PC-9 (cell line): ENCODE measurements at places on chromosomes 1 and 21. TPM values are rescaled to one million over a fixed set of nuclear protein-coding genes. Genes with fewer than 3 reads are reported as not detected.

DNA sequence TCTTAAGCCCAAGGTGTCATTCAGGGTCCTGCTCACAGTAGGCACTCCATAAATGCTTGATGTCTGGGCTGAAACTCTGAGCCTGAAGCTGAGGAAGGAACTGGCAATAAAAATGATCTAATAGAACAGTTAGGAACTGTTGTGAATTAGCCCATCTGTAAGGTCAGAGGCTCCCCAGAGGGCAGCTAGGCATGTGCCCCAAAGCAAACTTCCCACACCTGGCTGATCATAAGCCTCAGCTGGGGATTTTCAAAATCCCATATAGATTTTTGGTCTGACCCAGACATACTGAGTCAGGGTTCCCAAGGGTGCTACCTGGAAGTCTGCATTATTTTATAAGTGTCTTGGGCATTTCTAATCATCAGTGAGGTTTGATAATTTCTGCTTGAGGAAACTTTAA lies 309.4 kb upstream of the PROX1 start:
- DNase-seq: no peak

Gene FGR
- total RNA-seq: not detected in 2 replicates

GRCh38 chr1:116553386-116554115 lies 17.3 kb downstream of the CD58 start:
- DNase-seq: no peak

DNA sequence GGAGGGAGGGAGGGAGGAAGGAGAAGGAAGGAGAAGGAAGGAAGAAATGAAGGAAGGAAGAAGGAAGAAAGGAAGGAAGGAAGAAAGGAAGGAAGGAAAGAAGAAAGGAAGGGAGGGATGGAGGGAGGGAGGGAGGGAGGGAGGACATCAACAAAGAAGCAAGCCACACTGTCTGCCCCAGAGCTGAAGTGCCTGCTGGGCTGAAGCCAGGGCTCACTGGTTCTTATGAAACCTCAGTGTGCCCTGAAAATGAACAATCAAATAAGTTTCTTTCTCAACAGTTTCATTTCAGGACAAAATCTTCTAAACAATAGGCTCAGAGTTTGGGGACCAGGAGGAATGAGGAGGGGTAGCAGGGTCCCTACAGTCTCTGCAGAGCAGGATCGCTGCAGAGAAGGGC lies 21.1 kb downstream of the ARHGEF19 start:
- no peak for DNase-seq

DNA sequence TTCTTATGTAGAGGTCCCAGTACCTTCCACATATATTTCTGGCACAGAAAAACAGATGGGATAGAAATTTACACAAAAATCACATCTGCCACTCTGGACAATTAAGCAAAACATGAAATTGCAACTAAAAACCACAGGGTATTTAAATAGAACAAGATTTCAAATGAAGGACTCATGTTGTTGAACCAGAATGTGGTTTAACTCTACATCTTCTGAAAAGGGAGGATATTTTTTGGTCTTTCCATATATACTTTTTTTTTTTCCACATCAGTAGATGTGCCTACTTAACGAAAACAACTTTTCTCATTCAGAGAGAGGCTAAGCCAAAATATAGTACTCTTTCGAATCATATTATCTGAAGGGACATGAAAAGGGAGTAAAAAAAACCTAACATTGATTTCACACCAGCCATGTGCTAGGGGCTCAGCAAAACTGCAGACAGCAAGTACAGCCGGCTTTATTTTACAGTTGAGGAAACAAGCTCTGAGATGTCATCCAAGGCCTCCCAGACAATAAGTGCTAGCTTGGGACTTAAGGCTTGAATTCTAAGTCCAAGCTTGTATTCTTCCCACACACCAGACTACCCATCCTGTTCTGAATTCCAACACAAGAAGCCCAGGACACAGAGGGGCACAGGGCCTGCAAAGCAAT lies 208.9 kb downstream of the PBX1 start:
- no peak for DNase-seq

Gene C2CD2
- total RNA-seq: 26.8 and 27.9 TPM in 2 replicates

DNA sequence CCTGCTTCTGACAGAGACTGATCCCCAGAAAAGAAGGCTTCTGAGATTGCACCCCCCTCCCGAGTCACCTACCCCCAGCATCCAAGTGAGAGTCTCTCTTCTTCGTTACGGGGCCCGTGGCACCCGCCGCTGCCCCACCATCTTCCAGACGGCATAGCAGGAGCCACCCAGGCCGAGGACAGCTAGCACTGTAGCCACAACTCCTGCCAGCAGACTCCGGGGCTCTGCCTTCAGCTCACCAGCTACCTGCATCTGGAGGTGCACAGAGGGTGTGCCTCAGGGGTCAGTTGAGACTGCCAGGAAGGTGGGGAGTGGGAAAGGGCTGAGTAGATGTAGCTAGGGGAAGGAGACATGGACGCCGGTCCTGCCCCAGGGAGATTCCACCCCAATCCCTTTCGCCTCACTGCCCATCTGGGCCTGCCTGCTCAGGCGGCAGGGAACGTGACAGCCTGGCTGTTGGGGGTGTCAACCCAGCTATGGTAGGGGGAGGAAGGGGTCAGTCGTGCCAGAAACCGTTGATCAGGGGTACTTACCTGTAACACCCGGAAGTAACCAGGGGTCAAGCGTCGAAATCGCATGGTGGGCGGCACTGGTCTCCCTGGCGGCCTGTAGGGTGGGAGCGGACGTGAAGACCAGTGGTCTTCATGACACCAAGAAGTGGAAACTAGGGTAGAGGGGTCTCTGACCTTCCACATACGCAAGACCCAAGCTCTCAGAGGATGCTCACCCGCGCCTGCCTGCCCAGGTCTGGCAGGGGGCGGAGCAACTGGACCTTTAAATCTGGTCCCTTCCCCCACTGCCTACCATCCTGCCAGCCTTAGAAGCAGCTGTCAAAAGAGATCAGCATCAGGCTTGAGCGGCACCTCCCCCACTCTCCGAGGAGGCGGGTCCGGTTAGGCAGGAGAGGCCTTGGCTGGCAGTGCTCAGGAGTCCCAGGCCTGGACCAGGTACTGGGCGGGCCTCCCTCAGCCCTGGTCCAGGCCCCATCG lies at the start of gene ZNF593OS:
Gene ZNF593OS, minus strand, starts transcription at position 749 of the 989 bp plus-strand sequence. Its CDS starts 171 bp downstream, at position 578.
- DNase-seq: no peak

DNA sequence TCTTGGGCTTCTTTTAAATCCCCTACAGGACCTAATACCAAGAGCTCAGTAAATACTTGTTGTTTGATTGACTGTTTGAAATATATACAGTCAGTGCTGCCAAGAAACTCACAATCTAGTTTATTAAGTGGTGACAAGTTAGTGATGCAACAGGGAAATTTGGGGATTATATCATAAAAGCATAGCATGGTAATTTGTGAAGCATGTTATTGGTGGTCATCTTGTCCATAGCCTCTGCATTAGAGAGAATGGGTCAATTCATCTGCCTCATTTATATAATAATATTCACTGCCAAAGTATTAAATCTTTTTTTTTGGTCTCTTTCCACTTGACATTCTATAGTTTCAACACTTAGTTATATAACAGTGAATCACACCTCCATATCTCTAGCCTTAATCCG lies 138.2 kb upstream of the SPAG17 start:
- DNase-seq: no peak

Gene COL6A2
- total RNA-seq: 22.0 and 25.7 TPM in 2 replicates

- no peak for DNase-seq
These were observed 681.7 kb upstream of the ADAMTS5 start for GRCh38 chr21:27648560-27648959.

GRCh38 chr21:42440187-42440792 lies 36.6 kb downstream of the UBASH3A start:
- DNase-seq: no peak

Gene KRTAP11-1
- not detected in 2 replicates for total RNA-seq

DNA sequence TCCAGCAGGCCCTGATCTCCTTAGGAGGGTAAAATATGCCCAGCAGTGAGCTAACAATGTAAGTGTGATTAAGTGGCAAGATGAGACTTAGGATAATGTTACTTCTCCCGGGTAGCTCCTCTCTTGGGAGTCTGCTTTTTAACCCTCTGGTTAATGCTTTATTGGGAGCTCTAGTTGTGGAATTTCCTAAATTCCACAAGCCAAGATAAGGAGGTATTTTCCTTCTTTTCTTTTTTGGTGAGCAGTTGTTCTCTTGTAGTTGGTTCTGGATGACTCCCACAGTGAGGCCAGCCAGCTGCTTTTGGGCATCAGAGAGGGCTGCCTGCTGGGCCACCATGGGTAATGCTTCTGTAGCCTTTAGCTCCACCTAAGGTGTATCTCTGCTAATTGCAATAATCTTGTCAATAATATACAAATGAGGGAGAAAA lies 19.3 kb downstream of the C1orf52 start:
- no peak for DNase-seq

Gene MFSD2A
- total RNA-seq: 1.4 and 1.8 TPM in 2 replicates

DNA sequence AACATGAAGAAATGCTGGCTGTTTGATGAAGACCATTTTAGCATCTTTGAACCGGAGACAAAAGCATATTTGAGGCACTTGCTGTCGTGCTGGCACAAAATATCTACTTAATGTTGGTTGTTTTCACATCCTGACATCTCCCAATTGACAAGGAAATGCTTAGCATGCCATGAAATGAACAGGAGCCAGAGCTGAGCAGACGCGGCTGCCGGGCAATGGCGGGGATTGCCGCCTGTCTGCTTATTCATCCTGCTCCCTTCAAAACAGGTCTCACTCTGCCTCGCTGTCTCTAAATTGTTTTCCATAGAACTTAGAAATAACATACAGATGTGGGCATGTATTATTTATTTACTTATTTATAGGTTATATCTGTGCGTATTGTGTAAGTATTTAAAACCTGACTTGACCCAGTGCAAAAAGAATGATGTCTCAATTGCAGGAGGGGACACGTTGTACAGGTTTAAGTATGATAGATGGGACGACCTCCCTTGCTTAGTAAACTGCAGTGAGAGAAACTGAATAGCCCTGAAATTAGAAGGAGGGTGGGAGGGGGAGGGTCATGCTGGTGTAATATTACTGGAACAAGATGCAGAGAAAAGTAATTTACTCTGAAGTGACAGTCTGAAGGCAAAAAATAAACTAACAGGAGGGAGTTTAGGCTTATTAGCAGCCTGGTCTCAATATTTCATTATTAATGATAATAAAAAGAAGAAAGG lies 590.4 kb upstream of the PLXNA2 start:
- DNase-seq: no peak

DNA sequence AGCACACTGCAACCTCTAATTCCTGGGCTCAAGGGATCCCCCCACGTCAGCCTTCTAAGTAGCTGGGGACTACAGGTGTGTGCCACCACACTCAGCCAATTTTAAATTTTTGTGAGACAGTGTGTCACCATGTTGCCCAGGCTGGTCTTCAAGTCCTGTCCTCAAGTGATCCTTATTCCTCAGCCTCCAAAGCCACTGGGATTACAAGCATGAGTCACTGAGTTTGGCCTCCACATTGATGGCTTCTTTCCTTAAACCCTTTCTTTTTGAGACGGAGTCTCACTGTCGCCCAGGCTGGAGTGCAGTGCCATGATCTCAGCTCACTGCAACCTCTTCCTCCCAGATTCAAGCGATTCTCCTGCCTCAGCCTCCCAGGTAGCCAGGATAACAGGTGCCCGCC lies 7.6 kb downstream of the KPNA6 start:
- DNase-seq: no peak

DNA sequence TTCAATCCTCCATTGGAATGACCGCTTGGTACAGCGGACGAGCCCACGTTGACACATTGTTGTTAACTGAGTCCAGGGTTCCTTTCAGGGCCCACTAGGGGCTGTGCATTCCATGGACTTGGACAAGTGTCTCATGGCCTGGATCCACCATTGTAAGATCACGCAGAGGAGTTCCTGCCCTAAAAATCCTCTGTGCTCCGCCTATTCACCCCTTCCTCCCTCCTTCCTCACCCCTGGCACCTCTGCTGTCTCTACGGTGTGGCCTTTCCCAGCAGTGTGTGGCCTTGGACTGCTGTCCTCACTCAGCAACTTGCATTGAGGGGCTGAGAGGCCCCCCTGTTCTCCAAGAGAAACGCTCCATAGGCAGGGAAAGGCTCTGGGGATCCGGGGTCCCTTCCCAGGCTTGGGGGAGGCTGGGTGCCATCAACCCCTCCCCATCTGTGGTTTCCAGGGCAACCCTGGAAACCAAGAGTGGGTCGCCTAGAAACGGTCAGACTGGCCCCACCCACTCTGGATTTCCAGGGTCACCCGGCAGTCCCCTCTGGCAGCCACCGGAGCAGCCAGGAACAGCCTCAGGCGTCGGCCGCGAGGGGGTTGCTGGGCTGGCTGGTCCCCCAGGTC lies 50.9 kb downstream of the MEGF6 start:
- no peak for DNase-seq

DNA sequence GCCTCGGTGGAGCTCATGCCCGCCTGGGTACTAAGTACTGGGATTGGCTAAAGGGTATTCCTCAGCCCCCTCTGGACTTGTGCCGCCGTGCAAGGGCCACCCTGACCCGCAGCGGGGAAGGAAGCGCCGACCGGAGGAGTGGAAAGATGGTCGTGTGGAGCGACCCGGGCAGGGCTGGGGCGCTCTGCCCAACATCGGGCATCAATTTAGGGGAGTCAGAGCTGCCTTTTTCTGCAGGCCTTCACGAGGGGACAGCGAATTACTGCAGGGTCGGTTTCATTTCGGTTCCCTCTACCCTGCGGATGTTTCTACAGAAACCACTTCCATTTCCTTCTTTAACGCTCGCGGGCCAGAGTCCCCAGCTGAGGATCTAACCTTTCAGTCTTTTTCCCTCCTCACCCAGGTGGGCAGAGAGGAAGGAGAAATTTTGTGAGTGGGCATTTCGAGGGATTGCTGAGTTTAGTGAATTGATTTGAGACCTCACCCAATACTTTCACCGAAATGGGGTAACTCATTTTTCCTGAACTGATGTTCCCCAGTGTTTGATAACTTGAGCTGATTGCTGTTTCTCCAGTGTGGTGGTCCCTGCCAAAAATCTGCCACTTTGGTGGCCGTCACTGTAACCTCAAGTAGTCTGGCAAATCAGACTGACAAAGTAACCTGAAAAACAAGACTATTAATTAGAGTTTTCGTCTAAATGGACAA lies 1.1 kb downstream of the TOR1AIP1 start:
- no peak for DNase-seq

DNA sequence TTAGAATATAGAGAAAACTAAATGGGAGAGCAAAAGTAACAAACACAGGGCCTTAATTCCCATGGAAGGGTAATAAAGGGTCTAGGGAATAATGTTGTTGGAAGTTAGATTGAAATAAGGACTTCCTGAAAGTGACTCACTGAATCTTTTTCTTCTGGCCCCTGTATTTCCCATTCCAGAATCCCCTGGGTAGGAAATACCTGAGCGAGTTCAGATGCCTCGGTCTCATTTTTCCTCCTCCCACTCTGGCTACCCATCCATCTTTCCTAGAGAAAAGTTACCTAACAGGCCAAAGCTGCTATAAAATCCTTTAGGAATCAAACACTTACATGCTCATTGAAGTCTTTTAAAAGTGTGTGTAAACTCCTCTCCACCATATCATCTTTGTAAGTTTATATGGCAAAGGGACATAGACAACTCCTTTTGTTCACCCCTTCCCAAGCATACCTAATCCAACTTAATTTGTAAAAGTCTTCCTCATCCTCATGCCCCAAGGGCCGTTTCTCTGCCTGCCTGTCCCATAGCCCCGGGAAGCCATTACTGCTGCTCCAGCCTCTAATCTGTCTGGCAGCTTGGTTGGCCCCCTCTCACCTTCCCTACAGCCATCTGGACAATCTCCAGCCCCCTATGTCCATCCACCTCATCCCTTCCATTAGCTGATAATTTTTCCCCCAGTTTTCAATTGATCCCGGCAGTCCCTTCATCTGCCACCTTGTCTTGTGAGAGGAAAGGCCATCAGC lies 3.3 kb upstream of the MEF2D start:
- DNase-seq: peak; percentile 39

Gene HSPA6
- 0.28 and 0.30 TPM in 2 replicates for total RNA-seq
